Left cardiac atrium (tissue), 4 donors: ENCODE measurements at places on chromosomes 5 and 9. TPM values are rescaled to one million over a fixed set of nuclear protein-coding genes. Genes with fewer than 3 reads are reported as not detected.

GRCh38 chr5:136004436-136004835 is 24.4 kb upstream of the TGFBI start:
- no peak for DNase-seq

DNA sequence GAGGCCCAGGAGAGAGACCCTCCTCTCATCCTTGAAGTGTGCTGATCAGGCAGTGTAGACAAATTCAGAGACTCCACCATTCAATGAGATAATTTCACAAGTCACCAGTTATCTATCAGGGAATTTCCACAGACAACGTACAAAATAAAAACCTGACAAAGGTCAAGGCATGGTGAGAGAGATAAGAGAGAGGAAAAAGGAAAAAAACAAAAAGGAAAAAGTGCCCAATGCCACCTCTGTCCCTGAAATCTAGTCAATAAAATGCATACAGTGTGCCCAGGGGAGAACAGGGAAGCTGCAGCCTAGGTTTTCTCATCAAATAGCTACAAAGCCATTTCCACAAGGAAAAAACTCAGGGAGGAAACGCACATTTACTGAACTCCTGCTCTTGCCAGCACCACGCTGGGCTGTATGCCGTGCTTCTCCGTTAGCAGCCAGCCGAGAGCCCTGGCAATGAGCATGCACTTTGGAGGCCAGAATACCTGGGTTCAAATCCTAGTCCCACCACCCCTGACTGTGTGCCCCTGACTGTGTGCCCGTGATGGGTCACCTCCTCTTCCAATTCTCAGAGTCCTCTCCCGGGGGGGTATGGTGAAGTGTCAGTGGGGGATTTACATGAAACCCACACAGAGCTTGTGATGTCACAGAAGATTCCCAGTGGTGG is 11.6 kb downstream of the WHRN start:
- DNase-seq = no peak

DNA sequence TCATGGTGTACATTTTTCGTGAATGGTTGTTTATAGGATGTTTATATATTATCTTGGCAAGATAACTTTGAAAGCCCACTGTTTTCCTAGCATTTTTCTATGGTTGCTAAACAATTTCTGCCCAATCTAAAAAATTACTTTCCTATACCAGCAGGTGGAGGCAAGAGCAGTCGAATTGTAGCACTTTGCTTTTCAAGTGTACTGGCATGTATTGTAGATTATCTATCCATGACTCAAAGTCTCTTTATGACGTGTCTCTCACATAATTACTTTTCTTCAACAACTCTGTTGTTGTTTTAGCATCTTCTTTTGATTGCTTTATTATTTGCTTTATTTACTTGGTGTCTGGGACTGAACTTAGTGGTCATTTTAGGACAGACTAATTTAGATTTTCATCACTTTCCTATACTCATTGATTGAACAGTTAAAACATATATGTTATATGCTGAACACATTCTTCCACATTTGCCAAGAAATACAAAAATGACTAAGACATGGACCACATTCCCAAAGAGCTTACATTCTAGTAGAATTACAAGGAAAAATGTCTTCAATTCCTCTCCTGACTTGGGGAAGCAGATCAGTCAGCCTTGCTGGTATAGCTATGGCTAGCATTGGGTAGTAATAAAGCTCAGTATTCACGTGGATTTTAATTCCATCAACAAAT is 20.7 kb downstream of the NLN start:
- DNase-seq = no peak

GRCh38 chr5:124463851-124464250 is 282.6 kb downstream of the ZNF608 start:
- no peak for DNase-seq

PFN3 gene
- total RNA-seq = not detected

DNA sequence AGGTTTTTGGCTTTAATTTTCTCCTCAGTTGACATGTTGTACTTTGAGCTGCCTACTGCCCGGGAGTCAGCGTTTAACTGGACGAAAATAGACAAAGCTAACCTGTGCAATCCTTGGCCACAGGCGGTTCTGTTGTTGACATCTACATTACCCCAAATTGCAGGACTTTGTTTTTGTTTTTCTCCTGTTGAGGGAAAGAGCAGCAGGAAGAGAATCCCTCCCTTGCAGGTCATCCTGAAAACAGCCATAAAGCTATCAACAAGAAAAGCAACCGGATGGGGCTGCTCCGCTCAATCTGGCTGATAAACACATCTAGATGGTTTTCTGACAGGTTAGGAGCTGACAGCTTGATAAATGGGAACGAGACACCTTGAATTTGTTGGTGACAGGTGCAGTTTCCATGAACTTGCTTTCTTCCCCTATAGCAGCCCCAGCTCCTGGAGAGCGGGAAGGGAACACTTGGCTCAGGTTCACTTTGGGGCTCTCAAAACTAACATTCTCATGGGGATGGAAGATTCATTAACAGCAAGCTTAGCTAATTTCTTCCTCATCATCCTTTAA is 331.5 kb downstream of the SLIT3 start:
- no peak for DNase-seq

POLR3G gene
- 1.2 TPM for total RNA-seq

VCAN gene
- total RNA-seq = 94.1 TPM

DNA sequence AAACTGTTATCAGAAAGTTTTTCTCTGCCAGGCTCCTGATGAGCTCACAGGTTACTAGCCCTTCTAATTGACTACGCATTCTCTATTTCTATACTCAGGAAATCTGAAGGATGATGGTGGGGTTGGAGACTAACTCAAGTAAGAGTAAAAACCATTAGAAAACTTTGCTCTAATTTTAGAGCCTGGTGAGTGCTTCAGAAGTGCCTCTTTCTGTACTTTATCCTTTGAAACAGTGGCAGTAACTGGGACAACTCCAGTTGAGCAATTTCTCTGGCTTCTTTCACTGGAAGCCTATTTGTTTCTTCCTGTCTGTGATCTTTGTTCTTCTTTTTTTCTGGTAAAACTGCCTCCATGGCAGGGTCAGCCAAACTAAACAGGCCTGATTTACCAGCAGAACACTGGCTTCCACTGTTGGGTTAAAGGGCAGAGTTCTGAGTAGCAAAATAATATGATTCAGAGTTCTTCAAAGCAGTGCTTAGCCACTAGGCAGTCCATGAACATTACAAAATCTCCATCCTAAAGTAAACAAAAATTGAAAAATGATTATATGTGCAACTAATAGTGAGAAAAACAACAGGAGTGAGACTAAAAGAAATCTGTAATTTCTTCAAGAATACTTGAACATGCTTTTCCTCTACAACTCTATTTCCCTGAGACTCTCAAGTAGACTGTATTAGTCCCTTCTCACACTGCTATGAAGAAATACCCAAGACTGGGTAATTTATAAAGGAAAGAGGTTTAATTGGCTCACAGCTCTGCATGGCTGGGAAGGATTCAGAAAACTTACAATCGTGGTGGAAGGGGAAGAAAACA is 79.8 kb downstream of the MROH2B start:
- peak; percentile 73 for DNase-seq

MZB1 gene
- total RNA-seq = 0.55 TPM

UBE2QL1 gene
- total RNA-seq = 5.6 TPM

DPP7 gene
- total RNA-seq = 198 TPM
